ENCODE measurements at places on chromosomes 16 and 17.

- no peak for DNase-seq
Measured at GRCh38 chr16:73383195-73383987, 335.5 kb upstream of the ZFHX3 start.

DNA sequence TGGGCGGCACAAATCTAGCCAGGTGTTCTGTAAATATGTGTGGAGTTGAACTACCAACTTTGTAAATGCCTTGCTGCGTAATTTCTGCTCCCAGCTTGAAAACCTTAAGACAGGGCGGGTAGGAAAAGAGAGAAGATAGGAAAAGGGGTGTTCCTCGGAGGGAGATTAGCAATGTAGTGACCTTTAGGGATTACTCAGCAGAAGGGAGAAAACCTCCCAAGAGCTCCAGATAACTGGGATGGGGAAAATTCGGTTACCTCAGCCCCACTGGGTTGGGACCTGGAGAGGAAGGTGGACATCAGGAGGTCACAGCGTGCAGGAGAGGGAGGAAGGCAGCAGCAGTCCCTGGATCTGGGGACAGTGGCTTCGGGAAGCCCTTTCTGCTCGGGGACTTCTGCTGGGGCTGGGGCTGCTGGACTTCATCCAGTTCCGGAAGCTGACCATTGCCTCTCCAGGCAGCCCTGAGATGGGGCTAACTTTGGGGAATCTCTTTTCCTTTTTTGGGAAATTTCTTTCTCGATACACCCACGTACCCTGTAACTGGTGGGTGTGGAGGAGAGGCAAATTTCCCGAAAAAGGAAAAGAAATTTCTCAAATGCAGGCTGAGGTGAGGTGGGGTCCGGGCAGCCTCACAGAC lies 39.2 kb downstream of the MPRIP start:
- DNase-seq: no peak

- DNase-seq: no peak
Measured at GRCh38 chr16:81384006-81384405, 60.6 kb upstream of the CMIP start.

GRCh38 chr16:56726283-56726682 lies 3.6 kb upstream of the NUP93 start:
- DNase-seq: no peak

DNA sequence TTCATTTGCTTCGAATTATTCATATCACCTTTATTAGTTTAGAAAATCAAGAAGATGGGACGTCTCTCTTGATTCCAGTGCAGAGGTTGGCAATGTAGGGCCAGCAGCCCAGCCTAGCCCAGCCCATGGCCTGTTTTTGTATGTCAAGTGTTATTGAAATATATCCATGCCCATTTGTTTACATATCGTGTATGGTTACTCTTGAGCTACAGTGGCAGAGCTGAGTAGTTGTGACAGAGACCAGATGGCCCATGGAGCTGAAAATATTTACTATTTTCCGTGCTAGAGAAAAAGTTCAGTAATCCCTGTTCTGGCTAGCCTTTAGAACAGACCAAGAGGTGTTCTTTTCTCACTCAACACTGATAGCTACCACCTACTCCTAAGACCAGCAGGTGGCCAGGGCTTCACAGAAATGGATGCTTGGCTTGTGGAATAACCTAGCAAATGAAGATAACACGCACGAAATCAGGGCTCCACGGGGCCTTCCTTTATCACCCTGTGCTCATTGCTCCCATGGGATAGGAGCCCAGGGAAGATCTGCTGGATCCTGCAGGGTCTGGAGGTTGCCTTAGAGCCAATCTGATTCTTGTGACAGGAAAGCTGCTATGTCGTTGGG lies 123.2 kb upstream of the ANKFN1 start:
- no peak for DNase-seq

DNA sequence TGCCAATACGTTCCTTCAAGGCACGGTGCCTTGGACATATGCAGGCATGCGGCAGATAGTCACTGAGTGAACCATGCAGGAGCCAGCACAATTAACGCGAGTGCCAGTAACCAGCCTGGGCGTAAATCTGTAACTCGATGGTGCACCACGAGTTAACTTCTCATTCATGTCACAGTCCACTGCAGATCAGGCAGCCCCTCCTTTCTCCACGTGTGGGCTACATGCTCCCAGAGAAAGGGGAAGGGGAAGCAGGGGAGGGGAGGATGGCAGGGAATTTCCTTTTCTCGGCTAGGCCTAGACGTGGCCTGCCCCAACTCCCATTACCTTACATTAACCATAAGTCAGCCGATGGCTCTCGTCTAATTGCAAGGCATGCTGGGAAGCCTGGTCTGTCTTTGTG lies 287.9 kb downstream of the CPPED1 start:
- no peak for DNase-seq

DNA sequence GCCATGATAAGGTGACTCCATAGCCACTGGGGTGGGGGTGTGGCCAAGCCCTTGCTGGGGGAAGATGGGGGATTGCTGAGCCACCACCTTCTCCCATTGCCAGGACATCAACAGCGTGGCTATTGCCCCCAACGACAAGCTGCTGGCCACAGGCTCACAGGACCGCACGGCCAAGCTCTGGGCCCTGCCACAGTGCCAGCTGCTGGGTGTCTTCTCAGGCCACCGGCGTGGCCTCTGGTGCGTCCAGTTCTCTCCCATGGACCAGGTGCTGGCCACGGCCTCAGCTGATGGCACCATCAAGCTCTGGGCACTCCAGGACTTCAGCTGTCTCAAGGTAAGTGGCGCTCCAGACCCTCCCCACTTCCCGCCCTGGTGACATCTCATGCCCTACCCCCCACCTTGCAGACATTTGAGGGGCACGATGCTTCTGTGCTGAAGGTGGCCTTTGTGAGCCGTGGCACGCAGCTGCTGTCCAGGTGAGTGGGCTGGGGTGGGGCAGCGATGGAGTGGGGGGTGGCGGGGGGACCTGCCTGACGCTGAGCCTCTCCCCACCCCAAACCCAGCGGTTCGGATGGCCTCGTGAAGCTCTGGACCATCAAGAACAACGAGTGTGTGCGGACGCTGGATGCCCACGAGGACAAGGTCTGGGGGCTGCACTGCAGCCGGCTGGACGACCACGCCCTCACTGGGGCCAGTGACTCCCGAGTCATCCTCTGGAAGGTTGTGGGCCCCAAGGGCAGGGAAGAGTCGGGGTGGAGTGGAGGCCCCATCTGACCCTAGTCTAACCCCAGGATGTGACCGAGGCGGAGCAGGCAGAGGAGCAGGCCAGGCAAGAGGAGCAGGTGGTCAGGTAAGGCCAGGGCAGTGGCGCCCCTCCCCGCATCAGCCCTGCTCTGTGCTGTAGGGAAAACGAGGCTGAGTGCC lies 4.1 kb downstream of the NOXO1 start:
- DNase-seq: no peak

DNA sequence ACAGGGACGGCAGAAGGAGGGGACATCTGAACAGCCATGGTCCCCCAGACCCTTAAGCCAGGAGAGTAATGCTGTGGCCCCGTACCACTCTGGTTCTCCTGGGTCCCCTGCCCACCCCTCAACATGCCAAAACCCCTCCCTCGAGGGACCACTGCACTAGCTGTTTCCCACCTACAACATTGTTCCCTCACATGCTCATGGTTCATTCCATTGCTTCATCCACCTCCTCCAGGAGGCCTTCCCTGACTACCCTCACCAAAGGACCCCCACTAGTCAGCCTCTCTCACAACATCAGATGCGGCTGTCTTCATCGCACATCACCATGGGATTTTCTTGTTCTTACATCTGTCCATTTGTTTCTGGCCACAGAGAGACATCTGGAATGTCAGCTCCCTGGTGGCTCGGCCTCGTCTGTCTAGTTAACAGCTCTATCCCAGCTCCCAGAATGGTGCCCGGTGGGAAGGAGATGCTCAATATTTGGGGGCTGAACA lies 1.7 kb downstream of the DOK4 start:
- no peak for DNase-seq

- no peak for DNase-seq
Measured at GRCh38 chr16:51430716-51431369, 279.8 kb upstream of the SALL1 start.

DNA sequence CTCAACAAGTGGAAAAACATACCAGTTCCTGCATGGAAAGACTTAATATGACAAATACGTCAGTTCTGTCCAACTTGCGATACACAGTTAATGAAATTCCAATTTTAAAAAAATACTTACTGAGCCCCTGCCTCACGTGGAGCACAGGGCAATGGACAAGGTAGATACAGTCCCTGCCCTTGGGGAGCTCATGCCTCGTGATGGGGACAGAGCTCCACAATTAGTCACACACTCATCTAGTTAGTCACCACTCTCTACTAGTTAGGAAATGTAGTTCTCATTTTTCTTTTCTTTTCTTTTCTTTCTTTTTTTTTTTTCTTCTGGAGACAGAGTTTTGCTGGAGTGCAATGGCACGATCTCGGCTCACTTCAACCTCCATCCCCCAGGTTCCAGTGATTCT lies 74.7 kb upstream of the CDH5 start:
- DNase-seq: no peak

DNA sequence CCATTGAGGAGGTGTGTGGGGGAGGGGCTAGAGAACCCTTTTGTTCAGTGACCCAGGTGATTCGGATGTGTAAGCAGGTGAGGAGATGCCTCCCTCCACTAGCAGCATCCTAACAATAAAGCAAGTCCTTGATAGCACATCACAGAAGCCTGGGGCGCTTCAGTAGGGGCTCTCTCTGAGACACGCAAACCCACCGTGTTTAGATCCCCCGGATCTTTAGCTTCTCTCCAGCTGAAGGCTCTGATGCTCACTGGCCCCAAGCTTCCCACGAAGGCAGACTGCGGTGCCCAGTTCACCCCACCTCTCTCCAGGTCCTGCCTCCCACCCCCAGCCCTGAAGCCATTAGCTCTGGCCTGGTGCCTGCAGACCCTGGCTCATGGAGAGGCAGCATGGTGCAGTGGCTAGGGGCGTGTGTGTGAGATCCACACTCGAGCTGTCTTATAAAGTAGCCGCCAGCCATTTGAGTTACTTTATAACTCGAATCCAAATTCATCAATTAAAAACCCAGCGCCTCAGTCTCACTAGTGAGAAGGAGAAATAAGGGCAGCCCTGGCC lies 204.7 kb upstream of the TNRC6C start:
- DNase-seq: no peak

DNA sequence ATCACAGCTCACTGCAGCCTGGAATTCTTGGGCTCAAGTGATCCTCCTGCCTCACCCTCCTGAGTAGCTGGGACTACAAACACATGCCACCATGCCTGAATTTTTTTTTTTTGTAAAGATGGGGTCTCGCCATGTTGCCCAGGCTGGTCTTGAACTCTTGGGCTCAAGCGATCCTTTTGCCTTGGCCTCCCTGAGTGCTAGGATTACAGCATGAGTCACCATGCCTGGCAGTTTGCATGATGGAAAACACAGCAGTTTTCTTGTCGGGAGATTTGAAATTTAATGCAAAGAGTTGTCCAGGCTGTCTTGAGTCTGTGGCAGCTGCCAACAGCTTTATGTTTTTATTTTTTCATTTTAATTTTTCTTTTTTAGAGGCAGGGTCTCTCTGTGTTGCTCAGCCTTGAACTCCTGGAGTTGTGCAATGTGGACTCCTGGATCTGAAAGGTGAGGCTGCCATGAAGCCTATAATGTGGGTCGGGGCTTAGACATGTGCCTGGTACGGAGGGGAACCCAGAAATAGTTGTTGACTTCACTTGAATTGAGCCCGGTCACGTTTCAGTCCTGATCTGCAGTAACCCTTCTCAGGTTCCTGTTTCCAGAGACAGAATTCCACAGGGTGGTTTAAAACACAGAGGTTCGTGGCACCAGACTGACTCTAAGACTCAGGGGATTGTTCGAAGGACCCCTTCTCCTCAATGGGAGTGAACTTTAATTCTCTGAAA lies 18.7 kb downstream of the CD300A start:
- no peak for DNase-seq

DNA sequence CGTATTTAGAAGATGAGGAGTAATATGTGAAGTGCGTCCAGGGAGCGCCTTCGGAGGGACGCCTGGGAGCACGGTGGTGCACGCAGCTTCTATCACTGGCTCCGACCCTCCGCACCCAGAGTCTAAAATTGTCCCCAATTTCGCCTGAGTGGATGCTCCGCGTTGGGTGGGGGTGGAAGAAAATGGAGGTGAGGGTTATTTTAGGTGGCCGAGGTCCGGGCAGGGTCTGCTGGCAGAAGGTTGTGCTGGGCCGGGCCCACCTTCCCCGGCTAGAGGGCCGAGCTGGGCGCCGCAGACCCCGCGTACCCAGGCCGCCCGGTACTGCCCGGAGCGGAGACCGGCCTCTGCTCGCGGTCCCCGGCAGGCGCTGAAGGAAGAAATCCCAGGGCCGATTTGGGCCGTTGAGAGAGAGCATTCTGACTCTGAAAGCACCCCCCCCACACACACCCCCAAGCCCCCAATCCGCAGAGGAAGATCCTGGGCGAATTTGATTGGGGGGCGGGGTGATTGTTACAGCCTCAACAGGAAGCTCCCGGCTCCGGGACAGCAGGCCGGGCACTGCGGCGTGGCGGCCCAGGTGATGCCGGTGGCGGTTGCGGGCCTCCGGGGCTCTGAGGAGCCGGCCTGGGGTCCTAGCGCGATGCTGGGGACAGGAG lies 3.0 kb downstream of the BAHCC1 start:
- DNase-seq: no peak

DNA sequence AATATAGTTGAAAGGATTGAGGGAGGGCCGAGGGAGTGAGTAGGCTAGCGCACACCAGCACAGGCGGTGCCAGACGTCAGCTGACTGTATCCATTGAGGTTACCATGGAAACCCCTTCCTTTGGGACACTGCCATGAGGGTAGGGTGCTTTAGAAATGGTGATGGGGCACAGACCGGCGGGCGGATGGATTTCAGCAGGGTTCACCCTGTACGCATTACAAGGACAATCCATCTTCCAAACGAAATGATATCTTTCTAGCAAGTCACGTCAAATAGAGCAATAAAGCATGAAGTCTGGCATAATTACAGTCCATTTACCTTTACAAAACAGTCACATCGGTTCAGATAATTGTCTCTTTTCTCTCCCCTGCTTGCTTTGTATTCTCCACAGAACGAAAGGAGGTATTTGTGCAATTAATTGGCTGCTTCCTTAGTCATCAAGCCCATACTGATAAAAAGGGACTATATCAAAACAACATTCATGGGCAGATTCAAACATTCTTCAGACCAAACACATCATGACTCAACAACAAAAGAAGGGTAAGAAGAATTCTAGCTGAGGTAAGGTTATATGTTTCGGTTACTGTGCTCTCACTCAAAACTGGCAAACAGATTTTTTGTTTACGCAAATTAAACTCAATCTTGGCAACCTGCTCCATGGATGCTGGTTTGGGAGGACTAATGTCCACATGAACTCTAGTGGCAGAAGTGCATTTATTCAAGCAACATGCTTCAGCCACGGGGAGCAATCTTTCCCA lies 140.6 kb downstream of the CDK5R1 start:
- DNase-seq: no peak

DNA sequence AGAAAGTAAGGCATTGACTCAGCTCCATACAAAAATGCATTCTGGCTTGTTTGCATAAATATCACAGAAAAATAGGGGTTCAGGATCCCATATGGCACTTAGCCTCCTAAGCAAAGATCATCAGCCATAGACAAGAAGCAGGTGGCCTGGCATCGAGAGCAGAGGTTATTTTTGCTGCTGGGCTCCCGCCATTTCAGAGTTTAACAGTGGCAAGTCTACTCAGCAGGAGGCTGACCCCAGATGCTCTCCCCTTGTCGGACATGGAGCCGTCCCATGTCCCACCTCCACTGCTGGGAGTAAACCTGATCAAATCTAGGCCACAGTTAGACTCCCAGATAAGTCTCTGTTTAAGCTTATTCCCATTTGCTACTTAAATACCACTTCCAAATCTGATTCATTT lies 269.1 kb downstream of the FTO start:
- no peak for DNase-seq

- no peak for DNase-seq
Measured at GRCh38 chr16:78962457-78962929, 638.0 kb downstream of the MAF start.

- DNase-seq: no peak
Measured at GRCh38 chr16:56204816-56205215, 13.5 kb downstream of the GNAO1 start.

- DNase-seq: no peak
Measured at GRCh38 chr17:28950752-28951427, 428 bp downstream of the PHF12 start.
